ENCODE measurements at places on chromosomes 12 and 14.

GRCh38 chr12:75699728-75700496 lies 188.5 kb upstream of the KRR1 start:
- no peak for DNase-seq

DNA sequence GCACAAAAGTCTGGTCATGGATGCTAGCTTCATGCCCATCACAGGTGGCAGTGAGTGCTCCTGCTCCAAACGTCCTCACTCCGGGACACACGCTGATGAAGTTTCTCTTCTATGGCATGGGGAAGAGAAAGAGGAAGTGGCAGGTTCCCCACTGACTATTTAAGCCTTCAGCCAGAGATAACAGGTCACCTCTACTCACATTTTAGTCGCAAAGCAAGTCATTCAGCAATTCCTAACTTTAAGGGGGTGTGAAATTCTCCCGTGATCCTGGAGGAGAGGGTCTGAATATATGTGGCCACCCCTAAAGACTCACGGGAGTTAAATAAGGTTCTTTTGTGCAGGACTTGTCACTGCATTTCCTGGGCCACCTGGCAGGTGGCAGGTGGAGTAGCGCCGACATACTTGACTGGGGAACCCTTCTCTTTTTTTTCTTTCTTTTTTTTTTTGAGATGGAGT lies 18.8 kb upstream of the RCOR1 start:
- DNase-seq = no peak

GRCh38 chr12:42686514-42687172 lies 97.1 kb upstream of the PRICKLE1 start:
- DNase-seq = no peak

- no peak for DNase-seq
These were observed 702 bp downstream of the FAM222A start for GRCh38 chr12:109714141-109714912.

GRCh38 chr14:67680941-67681340 lies 6.5 kb upstream of the VTI1B start:
- no peak for DNase-seq

Data from chondrocyte (in vitro differentiated cells).